ENCODE measurements at places on chromosomes 11 and 22. TPM values are rescaled to one million over a fixed set of nuclear protein-coding genes. Genes with fewer than 3 reads are reported as not detected.

Gene XKR3
- polyA plus RNA-seq = not detected

Gene ADSL
- polyA plus RNA-seq = 219 TPM

- DNase-seq = no peak
These were observed 11.4 kb downstream of the KCNJ5 start for GRCh38 chr11:128902515-128903066.

- DNase-seq = no peak
These were observed 24.6 kb downstream of the RCN1 start for GRCh38 chr11:32115446-32115845.

DNA sequence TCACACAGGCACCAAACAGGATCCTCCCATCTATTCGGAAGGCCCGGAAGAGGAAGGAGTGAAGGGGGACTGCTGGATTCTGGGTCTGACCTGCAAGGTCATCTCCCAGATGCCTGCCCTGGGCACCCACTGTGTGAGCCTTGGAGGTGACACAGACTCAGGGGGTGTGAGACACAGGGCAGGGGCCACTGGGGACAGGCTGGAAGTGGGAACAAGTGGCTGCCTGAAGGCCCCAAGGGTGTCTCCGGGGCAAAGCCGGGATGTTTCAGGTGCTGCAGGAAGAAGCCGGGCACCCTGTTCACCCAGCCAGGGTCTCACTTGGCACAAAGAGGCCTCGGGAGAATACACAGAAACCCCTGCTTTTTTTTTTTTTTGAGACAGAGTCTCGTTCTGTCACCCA is 385.5 kb downstream of the CTTN start:
- no peak for DNase-seq

DNA sequence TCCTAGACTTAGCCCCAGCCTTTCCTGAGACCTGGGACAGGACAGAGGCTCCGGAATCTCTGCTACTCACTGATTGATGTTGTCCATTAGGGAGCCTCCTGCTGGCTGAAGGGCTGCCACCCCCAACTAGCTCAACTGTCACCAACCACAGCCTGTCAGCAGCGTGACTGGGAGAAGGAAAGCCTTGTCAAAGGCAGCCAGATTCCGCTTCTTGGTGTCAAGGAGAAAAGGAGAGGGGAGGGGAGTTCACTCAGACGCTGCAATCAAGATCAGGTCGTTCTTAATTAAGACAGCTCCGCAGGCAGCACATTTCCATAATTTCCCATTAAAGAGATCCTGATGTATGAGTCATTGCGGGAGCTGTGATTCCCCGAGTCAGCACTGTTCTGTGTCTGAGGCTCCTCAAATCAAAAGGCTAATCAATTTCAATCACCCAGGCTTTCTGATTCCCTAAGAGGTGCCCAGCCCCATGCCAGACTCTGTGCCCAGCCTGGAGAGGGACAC is 152.8 kb upstream of the ZBED5 start:
- no peak for DNase-seq

DNA sequence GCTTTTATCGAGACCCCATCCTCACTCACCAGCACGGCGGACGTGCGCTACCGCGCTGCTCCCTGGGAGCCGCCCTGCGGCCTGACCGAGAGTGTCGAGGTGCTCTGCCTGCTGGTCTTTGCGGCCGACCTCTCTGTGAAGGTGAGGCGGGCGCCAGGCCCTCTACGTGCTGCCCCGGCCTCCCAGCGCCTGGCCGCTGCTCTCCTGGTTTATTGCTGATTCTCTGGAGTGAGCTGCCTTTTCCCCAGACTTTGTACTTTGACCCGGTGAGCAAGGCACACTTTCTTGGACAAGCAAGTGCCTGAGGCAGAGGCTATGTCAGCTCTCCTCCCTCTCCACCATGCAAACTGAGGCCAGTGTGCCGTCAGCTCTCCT is 6.5 kb downstream of the TPCN2 start:
- no peak for DNase-seq

Gene OR10D3
- not detected for polyA plus RNA-seq

Gene PIH1D2
- 1.1 TPM for polyA plus RNA-seq

GRCh38 chr11:7480113-7480512 is 5.2 kb upstream of the OLFML1 start:
- DNase-seq = no peak

Gene PATE2
- not detected for polyA plus RNA-seq

- no peak for DNase-seq
These were observed 93.1 kb upstream of the ZC3H12C start for GRCh38 chr11:110000031-110000502.

Gene ANKK1
- polyA plus RNA-seq = 0.16 TPM

GRCh38 chr11:36583667-36584066 is 10.6 kb upstream of the IFTAP start:
- DNase-seq = no peak

Gene WT1
- polyA plus RNA-seq = not detected

GRCh38 chr11:130483124-130483523 is 34.7 kb downstream of the ADAMTS15 start:
- no peak for DNase-seq

GRCh38 chr11:132844956-132845696 is 687.2 kb downstream of the OPCML start:
- DNase-seq = no peak

DNA sequence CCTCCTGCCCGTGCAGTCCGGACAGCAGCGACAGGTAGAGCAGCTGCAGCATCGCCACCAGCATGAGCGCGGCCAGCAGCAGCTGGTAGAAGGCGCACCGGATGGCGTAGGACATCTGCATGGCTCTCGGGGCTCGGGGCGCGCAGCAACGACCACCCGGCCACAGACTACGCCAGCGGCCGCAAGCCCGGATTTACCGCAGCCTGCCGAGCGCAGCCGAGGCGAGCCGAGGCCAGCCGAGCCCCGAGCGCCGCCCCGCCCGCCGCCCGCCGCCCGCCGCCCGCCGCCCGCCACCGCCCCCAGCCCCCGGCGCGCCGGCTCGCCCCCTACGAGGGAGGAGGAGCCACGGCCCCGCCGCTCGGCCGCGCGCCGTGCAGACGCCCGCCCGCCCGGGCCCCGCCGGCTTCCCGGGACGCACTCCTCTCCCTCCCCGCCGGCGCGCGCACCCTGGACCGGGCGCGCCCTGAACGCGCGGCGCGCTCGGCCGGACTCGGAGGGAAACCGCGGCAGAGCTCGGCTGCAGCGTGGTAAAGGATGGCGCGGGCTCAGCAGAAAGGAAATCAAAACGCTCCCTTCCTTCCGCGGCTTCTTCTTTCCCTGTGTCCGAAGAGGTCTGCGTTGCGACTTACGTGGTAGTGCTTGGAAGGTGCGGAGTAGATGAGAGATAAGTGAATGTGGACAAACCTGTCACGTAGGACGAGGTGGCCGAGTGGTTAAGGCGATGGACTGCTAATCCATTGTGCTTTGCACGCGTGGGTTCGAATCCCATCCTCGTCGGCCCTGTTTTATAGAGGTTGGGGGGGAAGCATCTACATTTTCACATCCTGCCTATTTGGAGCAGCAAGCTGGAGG is at the start of gene B4GAT1:
TSS of gene B4GAT1 (minus strand) at position 205 of the 852 bp plus-strand sequence. CDS start at position 121, 84 bp downstream.
- DNase-seq = peak; percentile 86

GRCh38 chr11:59254286-59254685 is 41.6 kb upstream of the MPEG1 start:
- no peak for DNase-seq

Gene NLRP14
- not detected for polyA plus RNA-seq

Measured in forelimb muscle (tissue), 1 donor.